ENCODE measurements at places on chromosomes 7 and 10.

GRCh38 chr10:78007172-78007571 is 22.1 kb downstream of the POLR3A start:
- H3K27ac ChIP-seq: no peak overlapping the region
- H3K4me1 ChIP-seq: no peaks in the 10 kb centered on the region
- no peak overlapping the region for H3K4me3 ChIP-seq
- no peaks in the 10 kb centered on the region for H3K27me3 ChIP-seq

- no peaks in the 10 kb centered on the region for H3K36me3 ChIP-seq
- H3K27ac ChIP-seq: no peak overlapping the region
- peaks cover 2% of the 10 kb centered on the region for H3K27me3 ChIP-seq
- H3K4me1 ChIP-seq: no peaks in the 10 kb centered on the region
Observed at GRCh38 chr7:67809586-67809985, 813.0 kb downstream of the TYW1 start.

DNA sequence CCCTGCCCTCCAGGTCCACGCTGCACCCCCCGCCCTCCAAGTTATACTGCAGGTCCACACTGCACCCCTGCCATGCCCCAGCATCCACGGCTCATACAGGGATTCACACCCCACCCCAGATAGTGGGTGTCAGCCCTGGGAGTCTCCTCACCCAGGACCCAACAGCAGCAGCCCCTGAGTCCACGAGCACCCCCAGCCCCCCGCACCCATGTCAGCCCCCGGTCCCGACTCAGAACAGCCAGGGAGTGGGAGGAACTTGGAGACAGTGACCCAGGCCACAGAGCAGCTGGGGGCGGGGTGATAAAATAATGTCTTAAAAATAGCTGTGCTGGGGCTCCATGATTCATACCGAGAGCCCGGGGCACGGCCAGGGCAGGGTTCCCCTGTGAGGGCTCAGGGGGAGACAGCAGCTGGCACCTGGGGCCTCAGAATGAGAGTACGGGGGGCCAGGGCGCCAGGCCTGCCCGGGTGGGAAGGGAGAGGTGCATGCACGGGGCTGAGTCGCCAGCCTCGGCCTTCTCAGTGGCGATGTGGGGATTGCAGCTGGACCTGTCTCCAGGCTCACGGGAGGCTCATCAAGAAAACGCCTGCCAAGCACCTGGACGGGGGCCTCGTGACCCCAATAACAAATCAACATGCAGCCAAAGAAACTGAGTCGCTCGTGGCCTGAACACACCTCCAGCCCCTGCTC is 29.8 kb downstream of the ADAP1 start:
- H3K27ac ChIP-seq: peak overlapping the region; percentile 7
- no peaks in the 10 kb centered on the region for H3K36me3 ChIP-seq
- peaks cover 28% of the 10 kb centered on the region for H3K4me1 ChIP-seq
- H3K4me3 ChIP-seq: no peak overlapping the region
- DNase-seq: no peak
- H3K27me3 ChIP-seq: no peaks in the 10 kb centered on the region

DNA sequence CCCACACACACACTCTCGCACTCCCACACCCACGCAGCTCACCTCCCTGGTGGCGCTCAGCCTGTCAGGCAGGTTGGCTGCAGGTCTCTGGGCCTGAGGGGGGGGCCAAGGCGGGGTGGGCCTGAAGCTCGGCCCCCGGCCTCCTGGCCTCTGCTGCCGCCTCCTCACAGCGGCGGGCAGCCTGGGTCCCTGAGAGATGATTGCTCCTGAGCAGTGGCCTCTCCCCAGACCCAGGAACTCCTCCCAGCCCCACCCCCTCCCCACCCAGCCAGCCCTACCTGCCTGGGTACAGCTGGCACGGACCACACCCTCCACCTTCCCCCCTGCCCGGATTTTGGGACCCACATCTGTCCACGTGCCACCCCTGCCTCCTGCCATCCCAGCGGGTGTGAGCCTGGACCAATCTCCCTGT is 4.6 kb upstream of the TMEM184A start:
- no peak overlapping the region for H3K4me3 ChIP-seq
- DNase-seq: no peak
- H3K36me3 ChIP-seq: no peaks in the 10 kb centered on the region
- H3K27ac ChIP-seq: no peak overlapping the region

DNA sequence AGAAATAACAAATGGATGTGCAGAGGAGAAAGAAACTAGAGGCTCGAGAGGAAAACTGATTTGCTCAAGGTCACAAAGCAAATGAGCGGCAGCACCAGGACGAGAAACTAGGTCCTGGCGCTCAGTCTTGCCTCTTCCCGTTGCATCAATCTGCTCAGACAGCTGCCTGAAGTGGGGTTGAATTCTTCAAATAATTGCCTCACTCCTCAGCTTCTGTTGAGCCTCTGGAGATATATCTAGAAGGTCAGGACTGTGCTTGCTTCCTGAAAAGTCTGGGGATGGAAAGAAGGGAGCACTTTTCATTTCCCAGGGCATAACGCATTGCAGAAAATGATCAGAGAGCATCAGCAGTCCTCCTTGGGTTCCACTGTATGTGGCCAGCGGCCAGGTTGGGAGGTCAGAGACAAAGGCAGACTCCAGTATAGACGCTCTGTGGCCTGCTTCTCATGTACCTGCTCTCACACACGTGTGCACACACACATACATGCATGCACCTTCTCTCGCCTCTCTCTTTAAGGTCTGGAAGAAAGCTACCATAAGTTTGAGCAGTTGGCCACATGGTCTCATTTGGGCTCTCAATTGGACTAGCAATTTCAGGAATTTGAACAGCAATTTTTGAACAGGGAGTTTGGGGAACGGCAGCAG is 83.7 kb upstream of the DUSP5 start:
- no peaks in the 10 kb centered on the region for H3K36me3 ChIP-seq
- no peak overlapping the region for H3K4me3 ChIP-seq
- DNase-seq: no peak
- H3K4me1 ChIP-seq: peaks cover 8% of the 10 kb centered on the region

DNA sequence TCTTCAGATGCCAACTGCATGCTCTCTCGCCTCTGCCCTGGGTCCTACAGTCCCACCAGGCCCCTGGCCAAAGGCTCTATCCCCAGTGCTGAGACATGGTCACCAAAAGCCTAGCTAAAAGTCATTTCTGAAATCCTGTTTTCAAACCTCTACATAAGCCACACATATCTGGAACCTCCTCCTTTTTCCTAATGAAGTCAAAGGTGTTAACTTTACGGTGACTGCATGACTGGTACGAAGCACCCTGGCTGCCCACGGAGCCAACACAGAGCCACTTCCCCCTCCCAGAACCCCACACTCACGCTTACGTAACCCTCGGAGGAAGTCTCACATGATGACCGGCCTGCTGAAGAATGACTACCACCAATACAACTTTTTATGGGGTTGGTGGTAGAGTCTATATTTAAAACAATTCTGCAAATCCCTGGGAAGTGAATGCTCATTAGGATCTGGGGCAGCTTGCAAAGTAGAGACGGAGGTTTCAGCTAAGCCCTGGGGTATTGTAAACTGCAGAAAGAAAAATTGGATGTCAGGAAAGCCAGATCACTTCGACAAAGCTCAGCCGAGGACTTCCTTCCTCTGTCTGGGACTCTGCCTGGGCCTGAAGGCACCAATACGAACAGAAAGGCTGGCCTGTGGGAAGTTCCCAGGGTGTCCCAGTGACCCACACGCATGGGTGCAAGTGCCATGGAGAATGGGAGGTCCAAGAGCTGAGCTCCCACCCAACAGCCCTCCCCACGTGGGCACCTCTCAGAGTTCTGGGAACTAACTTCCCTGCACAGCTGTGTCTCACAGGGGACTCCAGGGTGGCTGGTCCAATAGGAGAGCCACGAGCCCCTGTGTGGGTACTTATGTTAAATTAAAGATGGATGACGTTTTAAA is 50.7 kb downstream of the PDGFA start:
- H3K4me1 ChIP-seq: peaks cover 12% of the 10 kb centered on the region
- no peaks in the 10 kb centered on the region for H3K36me3 ChIP-seq
- H3K27me3 ChIP-seq: no peaks in the 10 kb centered on the region
- H3K27ac ChIP-seq: no peak overlapping the region
- no peak for DNase-seq
- H3K4me3 ChIP-seq: no peak overlapping the region

DNA sequence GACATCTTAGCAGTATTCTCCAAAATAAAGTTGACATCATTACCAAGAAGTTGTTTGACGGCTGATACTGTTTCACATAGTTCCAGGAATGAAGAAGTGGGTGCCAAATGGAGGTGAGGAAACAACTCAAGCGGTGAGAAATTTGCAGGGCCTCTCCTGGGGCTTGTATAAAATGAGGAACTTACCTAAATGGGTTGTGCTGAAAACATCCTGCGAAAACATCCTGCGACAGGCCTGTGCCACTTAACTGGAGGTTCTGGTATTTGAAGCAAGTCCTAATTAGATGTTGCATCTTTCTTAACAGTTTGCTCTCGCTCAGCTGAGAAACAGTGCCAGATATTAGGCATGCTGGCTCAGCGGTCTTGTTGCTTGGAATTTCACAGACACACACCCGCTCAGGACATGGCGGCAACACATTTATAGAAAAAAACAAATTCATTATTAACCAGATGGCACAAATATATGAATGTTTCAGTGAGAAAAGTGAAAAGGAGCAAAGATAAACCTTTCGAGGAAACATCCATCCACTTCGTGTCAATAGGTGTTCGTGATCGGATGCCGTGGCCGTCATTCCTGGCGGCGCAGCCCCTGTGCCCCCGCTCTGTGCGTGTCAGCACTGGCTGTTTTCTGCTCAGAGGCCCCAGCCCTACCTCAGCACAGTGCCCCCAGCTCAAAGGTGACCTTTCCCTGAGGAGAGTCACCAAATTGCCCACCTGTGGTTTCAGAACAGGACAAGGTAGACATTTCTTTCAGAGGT is 48.1 kb downstream of the CDC123 start:
- no peak for DNase-seq
- H3K36me3 ChIP-seq: no peaks in the 10 kb centered on the region
- no peaks in the 10 kb centered on the region for H3K4me1 ChIP-seq
- H3K27me3 ChIP-seq: no peaks in the 10 kb centered on the region
- H3K4me3 ChIP-seq: no peak overlapping the region

GRCh38 chr7:33725111-33726025 is 180.0 kb upstream of the BMPER start:
- H3K36me3 ChIP-seq: no peaks in the 10 kb centered on the region
- no peaks in the 10 kb centered on the region for H3K4me1 ChIP-seq
- no peak overlapping the region for H3K27ac ChIP-seq

- H3K4me3 ChIP-seq: no peak overlapping the region
- H3K27me3 ChIP-seq: peaks cover 5% of the 10 kb centered on the region
- no peaks in the 10 kb centered on the region for H3K4me1 ChIP-seq
- H3K36me3 ChIP-seq: no peaks in the 10 kb centered on the region
Observed at GRCh38 chr7:42960762-42961161, 28.6 kb downstream of the MRPL32 start.

DNA sequence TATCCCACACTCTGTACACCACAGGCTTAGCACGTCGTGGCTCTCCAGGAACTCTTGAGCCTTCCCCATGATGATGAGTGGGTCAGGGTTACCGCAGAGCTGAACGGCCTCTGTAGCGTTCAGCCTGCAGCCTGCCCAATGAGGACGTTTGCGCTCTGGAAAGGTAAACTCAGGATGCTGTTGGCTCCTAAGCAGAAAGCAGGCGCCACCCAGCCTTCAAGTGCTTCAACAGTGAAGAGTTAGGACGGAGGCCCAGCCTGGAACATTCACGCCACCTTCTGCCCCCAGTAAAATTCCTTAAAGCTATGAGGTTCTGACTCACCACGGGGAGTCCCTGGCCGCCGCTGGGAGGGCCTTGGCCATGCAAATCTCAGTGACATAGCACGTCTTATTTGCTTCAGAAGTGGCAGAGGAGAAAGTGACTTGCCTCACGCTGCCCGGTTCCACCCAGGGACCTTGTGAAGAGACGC is 161.5 kb upstream of the SH2B2 start:
- DNase-seq: peak; percentile 45
- H3K27me3 ChIP-seq: no peaks in the 10 kb centered on the region
- peaks cover 12% of the 10 kb centered on the region for H3K4me1 ChIP-seq
- H3K27ac ChIP-seq: peak overlapping the region; percentile 32
- no peak overlapping the region for H3K4me3 ChIP-seq

DNA sequence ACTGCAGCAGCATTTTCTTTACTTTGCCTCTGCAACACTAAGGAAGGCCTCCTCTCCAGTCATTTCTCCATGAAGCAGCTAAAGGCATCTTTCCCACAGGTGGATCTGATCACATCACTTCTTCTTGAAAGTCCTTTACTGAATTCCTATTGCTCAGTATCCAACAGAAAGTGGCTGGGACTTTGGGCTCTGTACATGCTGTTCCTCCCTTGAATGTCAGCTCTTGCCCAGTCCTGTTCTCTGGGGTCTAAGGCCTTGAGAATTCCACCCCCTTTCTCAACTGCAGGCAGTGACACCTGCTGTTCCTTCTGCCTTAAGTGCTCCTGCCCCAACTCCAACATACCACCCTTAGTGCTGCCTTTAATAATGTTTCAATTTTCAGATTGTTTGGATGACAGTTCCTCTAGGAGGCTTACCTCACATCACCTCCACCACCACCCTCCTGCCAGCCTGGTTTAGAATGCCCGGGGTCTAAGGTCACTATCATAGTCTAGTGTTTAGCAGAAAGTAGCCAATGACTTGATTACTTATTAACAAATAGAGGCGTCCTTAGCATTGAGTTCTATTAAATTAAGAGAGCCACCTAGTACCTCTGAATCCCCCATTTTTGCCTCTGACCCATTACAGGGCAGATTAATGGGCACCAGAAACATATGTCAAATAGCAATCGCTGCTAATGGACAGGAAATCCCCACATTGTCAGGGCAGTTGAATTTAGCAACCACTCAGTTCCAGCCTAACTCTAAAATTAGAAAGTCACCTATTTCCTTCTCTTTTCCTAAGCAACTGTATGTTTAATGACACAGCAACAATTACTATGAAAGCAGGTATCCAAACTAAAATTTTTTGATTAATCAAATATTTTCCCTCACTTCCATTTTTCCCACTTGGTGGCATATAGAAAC is 11.4 kb downstream of the INHBA start:
- H3K4me3 ChIP-seq: no peak overlapping the region
- no peaks in the 10 kb centered on the region for H3K4me1 ChIP-seq
- H3K27ac ChIP-seq: no peak overlapping the region

DNA sequence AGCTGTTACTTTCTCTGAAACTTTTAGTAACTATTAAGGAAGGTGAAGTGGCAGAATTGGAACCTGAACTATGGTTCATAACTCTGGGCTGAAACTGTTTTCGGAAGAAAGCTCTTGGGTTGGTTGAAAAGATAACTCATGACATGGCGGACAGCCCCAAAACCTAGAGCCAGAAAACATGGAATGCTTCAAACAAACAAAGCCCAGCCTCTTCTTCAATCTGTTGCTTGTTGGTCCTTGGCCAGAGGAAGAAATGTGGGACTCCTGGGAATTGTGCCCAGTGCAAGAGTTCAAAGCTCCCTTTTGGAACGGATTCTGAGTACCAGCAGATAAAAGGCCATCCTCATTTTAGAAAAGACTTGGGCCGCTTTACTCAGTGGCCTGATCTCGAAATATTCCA is 52.9 kb upstream of the CACNB2 start:
- no peaks in the 10 kb centered on the region for H3K27me3 ChIP-seq
- H3K27ac ChIP-seq: no peak overlapping the region
- no peaks in the 10 kb centered on the region for H3K4me1 ChIP-seq
- DNase-seq: no peak
- no peaks in the 10 kb centered on the region for H3K36me3 ChIP-seq

GRCh38 chr7:130917669-130918128 is 183.7 kb upstream of the KLF14 start:
- peaks cover under 1% of the 10 kb centered on the region for H3K36me3 ChIP-seq
- no peaks in the 10 kb centered on the region for H3K27me3 ChIP-seq
- peaks cover 94% of the 10 kb centered on the region for H3K4me1 ChIP-seq
- peak overlapping the region; percentile 100 for H3K27ac ChIP-seq
- no peak overlapping the region for H3K4me3 ChIP-seq

Measured in Panc1 (cell line).